ENCODE measurements at places on chromosomes 1 and 21.

DNA sequence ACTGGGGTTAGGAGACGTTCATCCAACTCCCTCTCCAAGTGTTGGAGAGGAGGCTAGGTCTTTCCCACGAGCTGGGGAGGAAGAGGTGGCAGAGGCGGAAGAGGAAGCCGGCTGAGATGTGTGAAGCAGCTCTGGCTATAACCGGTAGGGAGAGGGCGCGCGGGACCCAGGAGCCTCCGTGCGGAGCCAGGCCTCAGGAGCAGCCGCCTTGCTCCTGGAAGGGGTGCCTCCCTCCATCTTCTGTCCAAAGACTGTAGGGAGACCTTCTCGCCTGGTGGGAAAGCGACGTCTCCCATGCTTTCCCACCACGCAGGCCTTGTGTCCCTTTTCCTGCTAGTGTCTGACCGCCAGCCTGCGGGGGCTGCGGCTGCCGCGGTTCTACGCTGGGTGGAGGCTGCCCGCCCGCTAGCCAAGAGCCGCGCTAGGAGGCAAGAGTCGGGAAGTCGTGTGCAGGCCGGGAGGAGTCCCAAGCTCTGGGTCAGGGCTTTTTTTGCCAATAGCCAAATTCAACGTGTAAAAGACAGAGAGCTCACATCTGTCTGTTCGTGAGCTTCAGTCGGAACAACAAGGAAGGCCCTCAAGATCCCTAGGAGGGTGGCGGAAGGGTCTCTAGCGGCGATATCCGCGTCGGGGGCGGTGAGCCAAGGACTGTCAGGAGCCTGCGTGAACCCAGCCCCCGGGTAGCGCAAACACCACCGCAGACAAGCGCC, 8.4 kb upstream of the NBPF11 start:
- no peak for DNase-seq

- DNase-seq = no peak
Observed at GRCh38 chr1:238710697-238711096, 675.7 kb upstream of the CHRM3 start.

- no peak for DNase-seq
Observed at GRCh38 chr1:6476483-6476882, 10.5 kb upstream of the TNFRSF25 start.

DNA sequence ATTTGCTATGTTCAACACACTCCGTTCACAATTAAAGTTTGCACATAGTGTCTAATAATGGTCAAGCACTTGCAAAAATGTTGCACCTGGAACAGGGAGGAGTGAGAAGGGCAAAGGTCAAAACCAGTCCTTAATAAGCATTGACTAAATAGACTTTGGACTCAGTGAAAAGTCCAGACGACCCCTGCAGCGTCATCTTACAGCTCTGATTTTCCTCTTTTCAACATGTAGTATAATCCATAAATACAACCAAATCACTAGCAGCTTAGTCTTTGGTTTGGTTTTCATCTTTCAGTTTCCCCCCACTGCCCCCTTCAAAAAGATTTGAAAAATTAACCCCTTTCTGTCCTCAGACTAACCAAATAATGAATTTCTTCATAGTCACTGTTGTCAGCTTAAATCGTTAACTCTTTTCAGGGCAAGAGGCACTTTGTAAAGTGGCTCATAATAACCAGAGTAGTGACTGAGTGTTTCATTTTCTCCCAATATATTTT, 290.3 kb downstream of the PTPRC start:
- DNase-seq = no peak

- peak; percentile 18 for DNase-seq
Observed at GRCh38 chr21:42590431-42591131, 62.8 kb upstream of the PDE9A start.
